ENCODE measurements at places on chromosomes 6 and 20. TPM values are rescaled to one million over a fixed set of nuclear protein-coding genes. Genes with fewer than 3 reads are reported as not detected.

Gene MRPL14
- 74.3 TPM for total RNA-seq

Gene GGTLC1
- total RNA-seq, result not detected

Gene NOX3
- not detected for total RNA-seq

Gene PIM1
- total RNA-seq, result 20.7 TPM

Gene HDGFL1
- total RNA-seq, result not detected

Gene TNFRSF6B
- total RNA-seq, result 0.85 TPM

Gene HLA-DQB2
- not detected for total RNA-seq

Gene NINL
- 13.6 TPM for total RNA-seq

Gene ZNF512B
- 9.7 TPM for total RNA-seq

Gene HCK
- not detected for total RNA-seq
